ENCODE measurements at places on chromosomes 7 and 10.

DNA sequence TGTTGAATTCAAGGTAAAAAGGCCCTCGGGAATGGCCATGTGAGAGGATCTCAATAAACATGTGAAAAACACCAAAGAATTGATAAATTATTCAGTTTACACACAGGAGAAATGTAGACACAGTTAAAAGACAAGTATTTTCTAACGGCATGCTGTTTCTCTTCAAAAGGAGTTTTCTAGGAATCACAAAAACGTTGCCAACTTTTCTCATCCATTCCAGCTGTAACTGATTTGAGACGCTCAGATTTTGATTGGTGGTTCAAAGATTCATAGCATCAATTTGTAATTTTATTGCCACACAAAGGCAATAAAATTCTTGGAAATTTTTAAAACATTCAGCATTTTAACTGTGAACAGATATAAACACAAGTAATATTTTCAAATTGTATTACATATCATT is 384.9 kb upstream of the PFKP start:
- no peak for DNase-seq

DNA sequence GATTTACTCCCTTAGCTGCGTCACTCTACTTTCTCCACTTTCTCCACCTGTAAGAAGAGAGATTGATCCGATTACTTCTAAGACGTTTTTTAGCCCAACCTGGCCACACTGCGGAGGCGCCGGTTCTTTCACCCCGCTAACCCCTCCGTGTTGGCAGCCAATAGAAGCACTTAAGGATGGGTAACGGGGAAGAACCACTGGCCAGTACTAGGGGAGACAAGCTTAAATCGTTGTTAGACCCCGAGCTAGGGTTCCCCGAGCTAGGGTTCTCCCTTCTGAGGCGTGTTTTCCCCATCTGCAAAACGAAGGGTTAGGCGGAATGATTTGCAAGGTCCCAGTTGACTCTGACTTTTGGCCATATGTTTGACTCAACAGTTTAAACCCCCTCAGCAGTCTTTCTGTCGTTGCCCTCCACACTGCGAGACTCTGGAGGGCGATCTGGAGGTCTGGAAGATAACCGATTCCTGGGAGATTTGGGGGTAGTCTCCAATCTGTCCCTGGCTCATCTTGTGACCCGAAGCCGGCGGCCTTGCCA is 644 bp downstream of the UMAD1 start:
- DNase-seq = no peak

GRCh38 chr10:6108072-6108471 is 19.2 kb downstream of the RBM17 start:
- DNase-seq = no peak

- DNase-seq = no peak
Observed at GRCh38 chr10:59019603-59020002, 156.8 kb upstream of the PHYHIPL start.

- DNase-seq = peak; percentile 31
Observed at GRCh38 chr7:144834641-144835144, 1.2 kb downstream of the TPK1 start.

DNA sequence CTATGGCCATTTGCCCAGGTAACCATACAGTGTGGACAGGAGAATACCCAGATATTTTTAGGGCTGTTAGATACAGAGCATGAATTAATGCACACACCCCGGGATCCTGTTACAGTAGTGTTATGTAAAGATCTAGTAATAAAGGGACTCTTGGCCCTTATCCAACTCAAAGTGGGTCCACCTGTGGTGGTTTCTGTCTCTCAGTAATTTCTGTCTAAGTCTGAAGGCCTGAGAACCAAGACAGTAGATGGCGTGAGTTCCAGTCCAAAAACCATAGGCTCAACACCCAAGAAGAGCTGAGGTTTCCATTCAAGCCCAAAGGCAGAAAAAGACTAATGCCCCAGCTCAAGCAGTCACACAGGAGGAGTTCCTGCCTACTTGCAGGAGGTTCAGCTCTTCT is 277.7 kb downstream of the ZEB1 start:
- DNase-seq = no peak

DNA sequence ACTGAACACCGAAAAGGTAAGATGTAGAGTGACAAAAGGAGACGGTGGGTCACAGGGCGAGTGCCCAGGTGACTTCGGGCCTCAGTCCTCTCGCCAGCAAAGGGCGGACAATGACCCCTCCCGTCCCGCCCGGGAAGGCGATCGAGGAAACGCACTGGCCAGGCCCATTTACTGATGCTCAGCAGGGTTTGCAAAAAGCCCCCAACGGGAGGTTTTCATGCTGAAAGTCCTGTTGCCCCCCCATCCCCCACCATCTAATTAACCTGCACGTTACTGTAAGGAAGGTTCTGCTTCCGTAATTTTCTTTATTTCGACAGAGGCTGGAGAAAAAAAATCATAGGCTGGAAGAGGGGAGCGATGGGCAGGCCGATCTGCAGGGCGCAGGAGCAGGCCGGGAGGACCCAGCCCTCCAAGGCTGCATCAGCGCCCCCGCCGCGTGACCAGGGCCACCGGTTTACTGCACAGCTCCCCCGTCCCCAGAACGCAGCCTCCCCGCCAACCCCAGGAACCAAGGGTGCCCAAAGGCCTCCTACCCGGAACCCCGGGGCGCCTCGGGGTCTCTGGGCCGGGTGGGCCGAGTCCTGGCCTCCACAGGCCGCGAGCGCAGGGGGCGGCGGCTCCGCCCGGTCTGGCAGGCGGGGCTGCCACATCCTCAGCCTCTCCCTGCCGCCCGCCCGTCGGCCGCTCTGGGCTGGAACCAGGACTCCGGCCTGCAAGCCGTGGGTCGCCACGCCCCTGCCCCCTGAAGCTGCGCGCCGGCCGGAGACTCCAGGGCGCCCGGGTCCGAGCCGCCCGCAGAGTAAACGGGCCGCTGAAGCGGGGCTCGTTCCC is 613 bp downstream of the OAT start:
- peak; percentile 56 for DNase-seq

All from CD8-positive, alpha-beta T cell (primary cell).